Large intestine (tissue), 12 donors: ENCODE measurements at places on chromosomes 6 and 20.

GRCh38 chr6:160477901-160478300, 129.7 kb downstream of the SLC22A3 start:
- DNase-seq: no peak

- DNase-seq: no peak
These were observed 9.9 kb upstream of the HEBP2 start for GRCh38 chr6:138393871-138394783.

- peak; percentile 18 for DNase-seq
These were observed 522.2 kb upstream of the JAG1 start for GRCh38 chr20:11195899-11196558.

- no peak for DNase-seq
These were observed 48.8 kb upstream of the NKX2-2 start for GRCh38 chr20:21562656-21563055.

DNA sequence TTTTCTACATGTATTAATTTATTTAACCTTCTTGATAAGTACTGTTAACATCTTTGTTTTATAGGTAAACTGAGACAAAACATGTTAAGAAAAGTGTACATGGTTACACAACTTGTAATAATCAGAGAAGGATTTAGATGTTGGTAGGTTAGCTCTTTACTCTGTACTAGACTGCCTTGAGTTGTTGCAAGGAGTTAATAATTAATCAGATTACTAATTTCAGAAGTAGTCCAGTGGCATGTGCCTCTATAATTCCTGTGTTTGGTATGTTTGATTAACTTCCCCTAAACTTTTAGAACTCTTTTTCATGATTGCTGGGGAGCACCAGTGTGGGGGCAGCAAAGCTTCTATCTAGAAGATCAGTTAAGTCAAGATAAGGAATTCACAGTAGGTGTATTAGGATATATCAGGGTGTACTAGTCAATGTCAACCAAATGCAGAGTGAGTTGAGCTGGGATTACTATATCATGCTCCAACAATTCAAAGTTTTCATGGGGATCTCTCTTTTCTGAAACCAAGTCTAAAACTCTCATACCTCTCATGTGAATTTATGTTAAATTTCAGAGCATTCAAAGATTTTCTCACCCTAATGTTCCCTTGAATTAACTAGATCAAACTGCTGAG, 129.7 kb upstream of the AHI1 start:
- no peak for DNase-seq

- DNase-seq: no peak
These were observed 259.2 kb downstream of the UTRN start for GRCh38 chr6:144544266-144544830.

DNA sequence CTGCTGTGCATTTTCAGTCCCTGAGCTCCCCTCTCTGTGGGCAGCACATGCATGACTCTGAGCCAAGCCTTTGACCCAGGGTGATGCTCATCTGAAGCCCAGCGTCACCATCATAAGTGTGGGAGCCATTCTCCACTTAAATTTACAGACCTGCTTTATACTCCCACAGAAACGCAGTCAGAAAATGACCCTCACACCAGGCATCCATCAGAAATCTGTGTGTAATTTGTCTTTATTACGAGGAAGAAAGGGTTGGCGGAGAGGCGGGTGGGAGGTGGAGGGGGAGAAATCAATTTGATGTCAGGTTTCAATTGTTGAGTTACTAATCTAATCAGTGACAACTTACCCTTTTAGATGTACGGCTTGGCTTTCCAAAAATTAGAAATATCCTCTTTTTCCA, 353.6 kb downstream of the MAFB start:
- DNase-seq: no peak

DNA sequence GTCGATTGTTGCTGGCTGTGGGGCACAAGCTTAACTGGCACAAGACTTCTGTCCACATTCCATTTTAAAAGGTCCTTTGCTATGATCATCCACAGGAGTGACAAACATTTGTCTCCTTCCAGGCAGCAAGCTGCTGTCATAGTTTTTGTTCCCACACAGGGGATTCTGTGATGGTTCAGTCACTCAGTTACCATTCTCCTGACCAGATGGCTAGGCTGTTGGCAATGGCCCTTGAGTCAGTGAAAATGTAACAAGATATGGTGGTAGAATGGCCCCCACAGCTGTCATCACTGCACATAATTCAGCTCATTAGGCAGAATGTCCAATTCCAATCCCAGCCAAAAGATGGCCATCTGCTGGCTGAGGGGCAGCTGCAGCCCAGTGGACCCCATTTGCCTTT, 13.7 kb downstream of the BPIFA1 start:
- no peak for DNase-seq

GRCh38 chr20:61706259-61706961, 359.3 kb downstream of the TAF4 start:
- DNase-seq: no peak

DNA sequence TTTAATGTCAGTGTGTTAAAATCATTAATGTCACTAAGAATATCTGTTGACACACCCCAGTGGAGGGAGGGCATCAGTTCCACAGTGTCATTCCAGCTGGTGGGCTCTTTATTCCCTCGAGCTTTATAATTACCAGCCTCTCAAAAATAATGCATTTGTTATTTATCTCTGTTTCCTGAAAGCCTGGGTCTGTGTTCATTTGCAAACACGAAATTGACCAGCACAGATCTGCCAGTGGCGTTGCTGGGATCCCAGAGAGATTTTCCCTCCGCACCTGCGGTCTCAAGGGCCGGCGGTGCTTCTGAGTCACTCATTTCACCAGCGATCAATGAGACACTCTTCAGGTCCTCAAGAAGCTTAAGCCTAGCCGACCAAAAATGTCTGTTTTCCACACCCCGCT, 5.7 kb upstream of the PYGB start:
- DNase-seq: no peak

GRCh38 chr6:22368794-22369193, 72.0 kb upstream of the PRL start:
- DNase-seq: no peak

DNA sequence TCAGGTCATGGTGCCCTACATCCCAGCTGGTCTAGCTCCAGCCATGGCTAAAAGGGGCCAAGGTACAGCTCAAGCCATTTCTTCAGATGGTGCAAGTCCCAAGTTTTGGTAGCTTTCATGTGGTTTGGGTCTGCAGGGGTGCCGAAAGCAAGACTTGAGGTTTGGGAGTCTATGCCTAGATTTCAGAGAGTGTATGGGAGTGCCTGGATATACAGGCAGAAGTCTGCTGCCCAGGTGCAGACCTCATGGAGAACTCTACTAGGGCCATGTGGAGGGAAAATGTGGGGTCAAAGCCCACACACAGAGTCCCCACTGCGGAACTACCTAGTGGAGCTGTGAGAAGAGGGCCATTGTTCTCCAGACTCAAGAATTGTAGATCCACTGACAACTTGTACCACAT, 1000.9 kb upstream of the ADGRB3 start:
- DNase-seq: no peak

GRCh38 chr20:37226889-37227288, 34.7 kb downstream of the GHRH start:
- no peak for DNase-seq

DNA sequence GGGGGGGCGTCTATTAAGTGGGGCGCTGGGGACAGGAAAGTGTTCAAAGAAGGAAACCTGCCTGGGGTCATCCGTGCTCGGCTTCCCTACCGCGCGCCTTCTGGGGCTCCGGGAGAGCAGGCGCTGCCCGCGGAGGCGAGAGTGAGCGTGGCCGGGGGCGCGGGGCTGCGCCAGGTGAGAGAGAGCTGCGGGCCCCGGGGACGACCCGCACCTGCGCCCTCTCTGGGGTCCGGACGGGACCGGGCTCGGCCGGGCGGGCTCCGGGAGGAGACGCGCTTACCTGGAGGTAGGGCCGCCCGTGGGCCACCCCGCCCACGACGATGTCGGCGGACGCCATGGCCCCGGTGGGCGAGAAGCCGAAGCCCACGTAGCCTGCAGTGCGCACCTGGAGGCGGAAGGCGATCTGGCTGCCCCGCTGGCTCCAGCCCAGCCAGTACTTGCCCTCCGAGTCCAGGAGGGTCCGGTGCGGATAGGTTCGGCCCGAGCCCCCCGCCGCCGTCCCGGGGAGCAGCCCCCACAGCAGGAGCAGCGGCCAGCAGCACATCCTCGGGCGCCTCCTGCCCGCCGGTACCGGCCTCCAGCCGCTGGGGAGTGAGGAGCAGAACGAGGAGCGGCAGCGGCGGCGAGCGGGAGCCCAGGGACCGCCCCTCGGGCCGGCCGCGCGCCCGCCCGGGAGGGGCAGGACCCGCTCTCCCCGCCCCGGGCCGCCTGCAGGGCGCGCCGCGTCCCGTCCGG, at the start of gene MOXD1:
Gene MOXD1, minus strand, starts transcription at position 593 of the 735 bp plus-strand sequence. Its CDS starts 49 bp downstream, at position 544.
- DNase-seq: peak; percentile 21

GRCh38 chr6:90500458-90500857, 86.4 kb downstream of the MAP3K7 start:
- DNase-seq: no peak

DNA sequence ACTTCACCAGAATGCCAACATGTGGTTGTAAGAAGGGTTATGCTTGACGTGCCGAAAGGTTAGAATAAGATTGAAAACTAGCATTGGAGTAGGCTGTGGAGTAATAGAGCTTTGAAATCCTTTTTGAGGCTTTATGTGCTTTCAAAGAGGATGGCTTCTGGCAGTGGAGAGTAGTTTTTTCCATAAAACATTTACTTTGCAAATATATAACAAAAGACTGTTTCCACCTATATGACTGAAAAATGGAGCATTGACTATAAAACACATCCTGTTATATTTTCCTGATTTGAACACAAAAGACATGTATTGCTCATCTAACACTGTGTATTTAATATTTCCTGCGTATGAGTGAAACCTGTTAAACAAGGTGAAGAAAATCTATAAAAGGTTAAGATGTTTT, 38.8 kb downstream of the ZFAND3 start:
- no peak for DNase-seq

GRCh38 chr6:47407300-47408281, 70.0 kb upstream of the CD2AP start:
- no peak for DNase-seq

DNA sequence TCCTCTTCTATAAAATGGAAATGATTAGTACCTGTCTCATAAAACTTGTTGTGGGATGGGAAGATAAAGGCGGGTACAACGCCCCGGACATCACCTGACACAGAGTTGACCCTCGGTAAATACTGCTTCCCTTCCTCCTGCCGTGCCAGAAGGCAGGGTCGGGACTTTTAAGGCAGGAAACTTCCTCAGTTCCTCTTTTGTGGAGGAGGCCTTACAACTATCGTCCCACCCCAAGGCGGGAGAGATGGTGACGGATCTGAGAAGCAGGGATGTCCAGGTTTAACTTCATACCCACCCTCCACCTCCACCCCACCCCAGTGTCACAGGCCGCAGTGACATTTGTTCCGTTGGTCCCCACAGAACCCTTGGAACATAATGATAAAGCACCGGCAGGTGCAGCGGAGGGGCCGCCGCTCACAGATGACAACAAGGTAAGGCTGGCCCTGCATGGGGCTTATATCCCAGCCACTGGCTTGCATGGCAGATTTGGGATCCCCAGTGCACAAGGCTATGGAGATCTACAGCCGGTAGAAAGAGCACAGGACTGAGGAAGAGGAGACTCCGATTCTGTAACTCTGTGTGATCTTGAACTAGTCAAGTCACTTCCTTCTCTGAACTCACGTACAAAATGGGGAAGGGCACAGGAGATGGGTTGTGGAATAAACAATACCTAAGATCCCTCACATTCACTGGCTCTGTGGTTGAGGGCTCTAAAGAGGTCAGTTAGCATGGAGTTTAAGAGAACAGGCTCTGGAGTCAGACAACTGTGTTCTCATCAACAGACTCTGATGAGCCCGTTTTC, 764 bp downstream of the DNTTIP1 start:
- DNase-seq: peak; percentile 56

DNA sequence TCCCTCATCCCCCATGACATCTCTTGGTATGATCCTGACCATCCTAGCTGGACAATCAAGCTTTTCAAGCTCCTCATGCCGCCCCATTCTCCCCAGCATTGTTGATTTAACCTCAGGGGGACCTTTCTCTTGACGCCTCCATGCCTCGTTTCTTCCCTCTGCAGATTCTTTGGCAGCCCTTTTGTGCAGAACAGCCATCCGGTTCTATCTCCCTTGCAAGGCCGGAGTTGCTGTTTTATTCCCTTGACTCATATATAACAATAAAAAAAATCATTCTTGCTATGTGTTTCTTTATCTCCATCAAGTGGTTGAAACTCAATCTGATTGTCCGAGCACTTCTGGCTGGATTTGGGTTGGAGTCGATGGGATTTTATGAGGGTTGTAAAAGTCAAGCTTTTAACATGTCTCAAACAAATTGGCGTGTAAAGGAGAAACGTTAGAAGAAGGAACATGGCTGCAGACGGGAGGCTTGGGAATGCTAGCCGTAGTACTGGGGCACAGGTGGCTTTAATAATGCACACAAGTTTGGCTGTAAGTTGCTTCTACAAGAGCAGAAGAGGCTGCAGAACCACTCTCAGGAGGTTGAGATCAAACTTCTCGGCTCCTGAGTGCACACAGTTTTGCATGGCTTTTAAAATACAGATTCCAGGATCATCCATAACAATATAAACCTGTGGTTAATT, 3.9 kb upstream of the SULF2 start:
- no peak for DNase-seq

DNA sequence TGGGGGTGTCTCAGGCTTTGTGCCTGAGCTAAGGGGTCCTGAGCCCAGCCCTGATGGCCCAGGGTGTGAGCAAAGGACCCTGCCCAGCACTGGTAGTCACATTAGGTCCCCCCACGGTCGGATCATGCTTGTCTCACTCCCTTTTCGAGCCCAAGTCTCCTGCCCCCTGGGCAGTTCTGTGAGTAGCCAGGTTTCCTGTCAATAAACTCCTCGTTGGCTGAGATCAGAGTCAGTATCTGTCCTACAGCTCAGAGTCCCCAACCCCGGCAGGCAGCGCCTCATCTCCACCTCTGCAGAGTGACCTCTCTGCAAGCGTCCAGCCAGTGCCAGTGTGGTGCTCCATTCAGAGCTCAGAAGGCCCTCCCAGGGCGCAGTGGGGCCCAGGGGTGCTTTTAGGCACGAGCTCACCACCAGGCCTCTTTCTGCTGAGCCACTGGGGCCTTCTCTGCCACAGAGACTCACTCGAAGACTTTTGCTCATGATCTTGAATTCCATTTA, 93.7 kb upstream of the PMEPA1 start:
- DNase-seq: no peak

DNA sequence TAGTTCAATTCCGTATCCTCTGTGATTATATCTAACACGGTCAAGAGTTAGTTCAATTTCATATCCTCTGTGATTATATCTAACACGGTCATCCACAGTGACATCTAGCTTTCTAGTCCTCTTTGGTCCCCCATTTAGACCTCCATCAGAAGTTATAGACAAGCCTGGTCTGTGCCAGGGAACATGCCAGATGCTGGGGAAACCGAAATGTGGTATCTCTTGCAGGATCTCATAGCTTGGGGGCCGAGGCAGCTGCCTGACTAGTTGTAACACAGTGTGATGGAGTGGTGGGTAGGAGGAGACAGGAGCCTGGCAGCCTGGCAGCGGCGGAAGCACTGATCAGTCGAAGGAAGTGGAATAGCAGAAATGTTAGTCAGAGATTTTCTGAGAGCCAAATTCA, 13.8 kb upstream of the SMOC2 start:
- no peak for DNase-seq
